H1 (cell line): ENCODE measurements at places on chromosomes 5 and 9.
A peak's percentile ranks its signal among the peaks of the same experiment; 100 is the strongest.

- DNase-seq = no peak
- H3K4me3 ChIP-seq = no peak overlapping the region
- no peaks in the 10 kb centered on the region for H3K4me1 ChIP-seq
- H3K36me3 ChIP-seq = no peaks in the 10 kb centered on the region
- no peaks in the 10 kb centered on the region for H3K27me3 ChIP-seq
These were observed 18.1 kb downstream of the NEUROG1 start for GRCh38 chr5:135517631-135518030.

GRCh38 chr5:71748360-71748759, 29.3 kb downstream of the CARTPT start:
- no peak overlapping the region for H3K27ac ChIP-seq
- no peak overlapping the region for H3K4me3 ChIP-seq
- H3K4me1 ChIP-seq = no peaks in the 10 kb centered on the region
- no peak for DNase-seq

GRCh38 chr9:134375011-134375390, 48.7 kb downstream of the RXRA start:
- H3K4me3 ChIP-seq = no peak overlapping the region
- no peak for DNase-seq
- no peaks in the 10 kb centered on the region for H3K36me3 ChIP-seq
- H3K27ac ChIP-seq = no peak overlapping the region; the same call in 1 of the 2 replicates
- peaks cover 3% of the 10 kb centered on the region for H3K4me1 ChIP-seq
- no peaks in the 10 kb centered on the region for H3K27me3 ChIP-seq

DNA sequence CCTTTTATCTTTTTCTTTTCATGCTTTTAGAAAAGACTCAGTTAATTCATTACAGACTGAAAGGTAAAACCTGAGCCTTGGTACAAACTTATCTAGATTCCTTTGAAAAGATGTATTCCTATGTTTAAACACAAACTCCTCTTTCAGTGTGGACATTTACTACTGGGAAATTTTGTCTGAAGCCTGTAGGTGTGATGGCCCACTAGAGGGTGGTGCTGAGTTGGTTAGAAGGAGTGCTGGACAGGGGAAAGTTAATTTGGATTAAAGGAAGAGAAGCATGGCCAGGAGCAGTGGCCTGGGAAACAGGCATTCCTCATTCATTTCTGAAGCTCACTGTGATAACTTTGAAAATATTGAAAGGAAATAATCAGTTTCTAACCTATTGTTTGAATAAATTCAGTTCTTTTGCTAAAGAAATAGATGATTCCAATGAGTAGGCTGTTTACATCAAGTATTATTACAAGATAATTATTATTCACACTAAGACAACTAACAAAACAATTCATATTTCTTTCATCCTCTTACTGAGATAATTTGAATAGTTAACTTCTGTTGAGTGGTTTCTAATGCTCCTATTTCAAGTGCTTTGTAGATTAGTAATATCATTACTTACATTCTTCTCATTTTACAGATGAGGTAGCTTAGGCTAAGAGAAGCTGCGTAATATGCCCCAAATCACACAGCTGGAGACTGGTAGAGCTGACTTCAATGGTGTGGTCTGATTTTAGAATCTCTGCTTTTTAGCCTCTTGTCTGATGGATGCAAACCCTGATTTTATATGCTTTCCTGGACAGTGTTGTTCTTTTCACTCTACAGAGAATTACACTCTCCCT, 150.9 kb downstream of the ADGRV1 start:
- H3K4me1 ChIP-seq = no peaks in the 10 kb centered on the region
- no peak for DNase-seq
- no peaks in the 10 kb centered on the region for H3K27me3 ChIP-seq
- peaks cover 15% of the 10 kb centered on the region for H3K36me3 ChIP-seq

DNA sequence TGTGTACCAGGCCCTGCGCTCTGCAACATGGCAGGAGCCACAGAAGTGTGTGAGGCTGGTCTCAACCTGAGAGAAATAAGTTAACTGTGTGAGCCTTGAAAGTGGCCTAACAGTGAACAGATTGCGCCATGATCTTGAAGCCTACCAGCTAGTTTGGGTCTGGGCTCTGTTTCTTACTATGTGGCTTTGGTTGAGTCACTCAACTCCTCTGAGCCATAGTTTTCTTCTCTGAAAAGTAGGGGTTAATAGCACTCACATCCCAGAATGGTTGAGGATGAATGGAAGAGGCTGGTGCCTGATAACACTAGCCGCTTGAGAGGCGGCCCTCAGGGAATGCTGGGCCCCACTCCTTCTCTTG, 121.5 kb downstream of the RGS3 start:
- no peak overlapping the region for H3K4me3 ChIP-seq
- no peaks in the 10 kb centered on the region for H3K36me3 ChIP-seq
- H3K4me1 ChIP-seq = no peaks in the 10 kb centered on the region

DNA sequence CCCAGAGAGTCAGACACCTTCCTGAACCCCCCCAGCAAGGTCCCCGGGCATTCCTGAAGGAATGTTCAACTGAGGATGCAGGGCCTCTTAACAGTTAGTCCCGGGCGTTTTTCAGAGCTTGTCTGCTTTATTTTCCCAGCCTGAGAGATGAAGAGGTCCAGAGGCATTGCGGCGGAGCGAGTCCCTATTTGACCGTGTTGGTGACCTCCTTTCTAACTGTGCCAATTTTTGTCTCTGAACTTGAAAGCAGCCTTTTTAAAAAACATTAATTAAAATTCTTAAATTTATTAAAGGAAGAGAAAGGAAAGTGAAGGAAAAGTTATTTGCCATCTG, 433 bp upstream of the PTAR1 start:
- H3K4me3 ChIP-seq = peak overlapping the region; percentile 14; the same call in 1 of the 2 replicates
- DNase-seq = no peak
- peak overlapping the region; percentile 46; the same call in 1 of the 2 replicates for H3K27ac ChIP-seq
- H3K36me3 ChIP-seq = no peaks in the 10 kb centered on the region

GRCh38 chr5:170173227-170173626, 59.6 kb upstream of the C5orf58 start:
- no peak overlapping the region for H3K4me3 ChIP-seq
- H3K36me3 ChIP-seq = no peaks in the 10 kb centered on the region
- no peaks in the 10 kb centered on the region for H3K4me1 ChIP-seq
- DNase-seq = no peak
- no peaks in the 10 kb centered on the region; the same call in 1 of the 2 replicates for H3K27me3 ChIP-seq

DNA sequence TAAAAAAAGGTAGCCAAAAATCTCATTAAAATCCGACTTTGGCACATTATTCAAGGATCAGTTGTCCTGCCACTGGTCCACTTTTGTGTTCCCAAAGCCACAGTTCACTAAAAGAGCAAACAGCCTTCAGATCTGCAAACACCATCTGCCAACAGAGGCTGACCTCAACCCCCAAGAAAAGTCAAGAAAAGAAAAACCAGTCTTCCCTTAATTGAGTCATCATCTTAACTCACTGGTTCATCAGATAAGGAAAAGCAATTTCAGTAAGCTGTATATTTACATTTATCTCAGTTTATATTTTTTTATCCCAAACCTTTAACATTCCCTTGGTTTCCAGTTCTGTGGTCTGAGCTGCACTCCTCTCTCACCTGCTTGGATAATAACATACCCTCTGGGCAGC, 21.2 kb downstream of the RASEF start:
- no peaks in the 10 kb centered on the region for H3K27me3 ChIP-seq
- H3K36me3 ChIP-seq = no peaks in the 10 kb centered on the region
- no peak for DNase-seq

- H3K36me3 ChIP-seq = no peaks in the 10 kb centered on the region
- no peak for DNase-seq
- no peak overlapping the region for H3K27ac ChIP-seq
These were observed 95.3 kb upstream of the SLC12A2 start for GRCh38 chr5:127988146-127988760.

DNA sequence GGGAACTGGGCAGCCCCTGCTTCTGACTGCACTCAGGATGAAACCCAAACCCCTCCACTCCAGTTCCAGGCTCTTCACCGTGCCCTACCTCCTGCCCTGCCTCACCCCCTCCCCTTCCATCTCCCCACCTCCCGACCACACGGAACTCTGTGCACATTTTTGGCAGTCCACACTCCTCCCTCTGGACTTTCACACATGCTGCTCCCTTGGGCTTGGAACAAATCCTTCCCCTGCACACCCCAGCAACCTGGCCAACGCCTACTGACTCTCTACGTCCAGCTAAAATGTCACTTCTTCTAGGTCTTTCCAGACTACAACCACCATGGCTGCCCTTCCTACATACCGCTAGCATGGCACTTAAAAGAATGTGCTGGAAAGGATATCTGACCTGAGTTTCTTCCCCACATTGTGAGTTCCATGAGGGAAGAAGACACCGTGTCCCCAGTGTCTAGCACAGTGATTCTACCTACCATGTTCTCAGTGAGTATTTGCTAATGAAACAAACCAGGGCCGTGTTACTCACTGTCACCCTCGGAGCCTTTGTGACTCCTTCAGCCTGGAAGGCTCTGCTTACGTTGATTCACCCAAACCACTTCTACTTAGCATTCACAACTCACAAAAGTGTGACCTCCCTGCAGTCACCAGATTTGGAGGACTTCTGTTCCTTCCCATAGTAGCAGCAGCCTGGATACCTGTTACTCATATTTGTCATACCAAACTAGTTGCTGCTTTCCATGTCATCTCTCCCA, 18.7 kb downstream of the RETREG1 start:
- H3K36me3 ChIP-seq = no peaks in the 10 kb centered on the region
- H3K4me3 ChIP-seq = no peak overlapping the region
- no peak overlapping the region for H3K27ac ChIP-seq
- no peaks in the 10 kb centered on the region for H3K27me3 ChIP-seq
- H3K4me1 ChIP-seq = no peaks in the 10 kb centered on the region
- DNase-seq = no peak

- H3K36me3 ChIP-seq = no peaks in the 10 kb centered on the region
- no peak overlapping the region for H3K27ac ChIP-seq
- no peaks in the 10 kb centered on the region for H3K4me1 ChIP-seq
- H3K27me3 ChIP-seq = no peaks in the 10 kb centered on the region
- no peak for DNase-seq
These were observed 117.6 kb upstream of the HAND1 start for GRCh38 chr5:154595662-154596061.

DNA sequence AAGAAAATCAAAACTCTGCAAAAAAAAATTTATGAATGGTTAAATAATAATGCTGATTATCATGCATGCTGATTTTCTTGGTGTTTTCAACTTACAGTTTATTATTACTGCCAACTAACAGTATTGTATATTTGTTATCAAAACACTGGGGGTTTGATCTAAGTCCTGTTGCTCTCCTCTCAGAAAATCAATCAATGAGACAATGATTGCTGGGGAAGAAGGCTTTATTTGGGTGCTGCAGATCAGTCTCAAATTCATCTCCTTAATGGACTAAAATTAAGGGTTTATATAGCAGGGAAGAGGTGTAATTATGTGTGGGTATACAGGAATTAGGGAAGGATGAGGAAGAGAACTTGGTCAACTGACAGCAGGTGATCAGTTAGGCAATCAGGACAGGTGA, 565.5 kb upstream of the CDH6 start:
- H3K4me1 ChIP-seq = no peaks in the 10 kb centered on the region
- no peak overlapping the region for H3K27ac ChIP-seq
- H3K27me3 ChIP-seq = no peaks in the 10 kb centered on the region
- no peak for DNase-seq

GRCh38 chr9:134420281-134420845, 94.1 kb downstream of the RXRA start:
- H3K4me1 ChIP-seq = no peaks in the 10 kb centered on the region; the same call in 1 of the 2 replicates
- no peak overlapping the region for H3K27ac ChIP-seq
- no peaks in the 10 kb centered on the region for H3K27me3 ChIP-seq
- H3K4me3 ChIP-seq = no peak overlapping the region

- no peaks in the 10 kb centered on the region for H3K27me3 ChIP-seq
- H3K27ac ChIP-seq = no peak overlapping the region
- H3K4me1 ChIP-seq = no peaks in the 10 kb centered on the region
- no peak overlapping the region for H3K4me3 ChIP-seq
- no peaks in the 10 kb centered on the region for H3K36me3 ChIP-seq
These were observed 240.6 kb upstream of the ADAMTSL1 start for GRCh38 chr9:18233311-18233710.

- H3K36me3 ChIP-seq = no peaks in the 10 kb centered on the region
- peaks cover 12% of the 10 kb centered on the region; the same call in 1 of the 2 replicates for H3K4me1 ChIP-seq
- no peak for DNase-seq
- H3K27ac ChIP-seq = no peak overlapping the region
These were observed 33.8 kb upstream of the NEURL1B start for GRCh38 chr5:172607213-172607793.

DNA sequence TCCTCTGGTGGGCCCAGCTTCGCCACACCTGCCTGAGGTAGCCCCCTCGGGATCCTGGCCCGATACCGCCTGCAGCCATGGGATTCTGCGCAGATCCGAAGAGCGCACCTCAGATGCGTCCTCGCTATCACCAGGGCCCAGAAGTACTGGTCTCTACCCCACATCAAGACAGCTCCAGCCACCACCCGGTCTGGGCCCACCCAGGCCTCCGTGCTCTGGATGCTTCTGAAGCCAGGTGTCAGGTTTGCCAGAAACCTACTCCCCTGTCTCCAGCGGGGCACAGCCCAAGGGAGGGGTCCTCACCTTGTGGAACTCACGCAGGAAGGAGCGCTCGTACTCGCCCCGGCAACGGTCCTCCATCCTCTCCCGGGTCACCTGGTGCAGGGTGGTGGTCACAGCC, 2.4 kb downstream of the ANAPC2 start:
- no peak overlapping the region for H3K4me3 ChIP-seq
- peaks cover 8% of the 10 kb centered on the region; the same call in 1 of the 2 replicates for H3K4me1 ChIP-seq
- H3K27me3 ChIP-seq = no peaks in the 10 kb centered on the region
- peaks cover 3% of the 10 kb centered on the region for H3K36me3 ChIP-seq
- no peak overlapping the region for H3K27ac ChIP-seq

GRCh38 chr5:38167562-38167996, 90.8 kb upstream of the EGFLAM start:
- H3K4me3 ChIP-seq = peak overlapping the region; percentile 31; the same call in 1 of the 2 replicates
- H3K27ac ChIP-seq = no peak overlapping the region
- H3K27me3 ChIP-seq = peaks cover 3% of the 10 kb centered on the region; the same call in 1 of the 2 replicates

GRCh38 chr5:178586396-178586795, 3.8 kb downstream of the COL23A1 start:
- peaks cover 18% of the 10 kb centered on the region for H3K27me3 ChIP-seq
- H3K4me3 ChIP-seq = no peak overlapping the region
- DNase-seq = no peak

DNA sequence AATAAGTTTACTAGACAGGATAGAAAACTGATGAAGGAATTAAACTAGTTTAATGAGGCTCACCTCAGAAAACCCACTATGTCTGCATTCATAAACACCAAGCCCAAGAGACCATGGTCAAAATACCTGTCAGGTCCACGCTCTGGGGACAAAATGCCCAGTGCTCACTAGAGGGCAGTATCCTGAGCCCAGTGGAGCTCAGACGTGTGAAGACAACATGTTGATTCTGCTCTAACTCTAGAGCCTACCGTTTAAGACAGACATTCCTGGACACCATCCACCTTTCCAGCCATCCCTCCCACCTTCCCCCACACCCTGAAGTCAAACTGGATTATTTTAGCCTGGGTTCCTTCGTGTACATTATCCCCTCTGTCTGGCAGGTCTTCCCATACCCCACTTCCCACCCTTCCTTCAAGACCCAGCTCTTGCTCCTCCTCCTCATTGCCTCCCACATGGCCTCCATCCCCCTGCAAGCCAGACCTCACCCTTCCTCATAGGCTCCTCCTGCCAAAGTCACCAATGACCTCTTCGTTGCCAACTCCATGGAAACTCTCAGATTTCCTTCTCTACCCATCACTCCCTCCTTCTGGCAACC, 142.3 kb upstream of the FSTL4 start:
- no peaks in the 10 kb centered on the region for H3K36me3 ChIP-seq
- peaks cover 6% of the 10 kb centered on the region for H3K27me3 ChIP-seq
- peak; percentile 9 for DNase-seq
- no peak overlapping the region for H3K4me3 ChIP-seq
